ENCODE measurements at places on chromosomes 4 and X. TPM values are rescaled to one million over a fixed set of nuclear protein-coding genes. Genes with fewer than 3 reads are reported as not detected.
A peak's percentile ranks its signal among the peaks of the same experiment; 100 is the strongest.

Gene TIGD4
- 3.3 TPM for total RNA-seq

Gene CTPS2
- total RNA-seq: 28.9 TPM

Gene ESX1
- total RNA-seq: 0.10 TPM

Gene GPM6B
- 523 TPM for total RNA-seq

Gene WNK3
- total RNA-seq: 29.5 TPM

Gene FGFBP1
- not detected for total RNA-seq

Gene CT47C1
- not detected for total RNA-seq

DNA sequence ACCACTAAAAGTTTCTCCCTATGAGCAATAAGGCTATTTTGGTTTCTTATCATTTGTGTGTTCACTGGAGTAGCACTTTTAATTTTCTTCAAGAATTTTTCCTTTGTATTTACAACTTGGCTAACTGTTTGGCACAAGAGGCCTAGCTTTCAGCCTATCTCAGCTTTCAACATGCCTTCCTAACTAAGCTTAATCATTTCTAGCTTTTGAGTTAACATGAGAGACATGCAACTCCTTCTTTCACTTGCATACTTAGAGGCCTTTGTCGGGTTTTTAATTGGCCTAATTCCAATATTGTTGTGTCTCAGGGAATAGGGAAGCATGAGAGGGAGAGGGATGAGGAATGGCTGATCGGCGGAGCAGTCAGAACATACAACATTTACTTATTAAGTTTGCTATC is 349.8 kb downstream of the OPHN1 start:
- no peak for DNase-seq

DNA sequence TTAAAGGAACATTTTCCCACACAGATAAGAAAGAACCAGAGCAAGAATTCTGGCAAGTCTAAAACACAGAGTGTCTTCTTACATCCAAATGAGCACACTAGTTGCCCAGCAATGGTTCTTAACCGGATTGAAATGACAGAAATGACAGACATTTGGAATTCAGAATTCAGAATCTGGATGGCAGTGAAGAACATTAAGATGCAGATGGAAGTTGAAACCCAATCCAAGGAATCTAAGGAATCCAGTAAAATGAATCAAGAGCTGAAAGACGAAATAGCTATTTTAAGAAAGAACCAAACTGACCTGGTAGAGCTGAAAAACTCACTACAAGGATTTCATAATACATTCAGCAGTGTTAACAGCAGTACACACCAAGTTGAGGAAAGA is 21.5 kb downstream of the ANAPC10 start:
- DNase-seq: no peak

DNA sequence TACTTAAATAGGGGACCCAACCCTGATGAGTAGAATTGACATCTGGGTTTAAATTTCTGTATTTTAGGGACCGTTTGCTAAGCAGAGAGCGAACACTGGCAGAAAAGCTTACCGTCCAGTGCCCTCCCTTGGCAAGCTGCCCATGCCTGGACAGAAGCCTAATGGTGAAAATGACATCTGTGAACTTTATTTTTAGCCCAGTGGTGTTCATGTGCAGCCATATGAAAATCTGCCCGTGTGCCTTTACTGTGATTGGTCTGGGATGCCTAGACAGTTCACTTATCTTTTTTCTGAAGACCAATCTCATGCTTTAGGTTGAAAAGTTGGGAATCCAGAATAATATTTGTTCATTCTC is 1.1 kb downstream of the STBD1 start:
- no peak for DNase-seq

DNA sequence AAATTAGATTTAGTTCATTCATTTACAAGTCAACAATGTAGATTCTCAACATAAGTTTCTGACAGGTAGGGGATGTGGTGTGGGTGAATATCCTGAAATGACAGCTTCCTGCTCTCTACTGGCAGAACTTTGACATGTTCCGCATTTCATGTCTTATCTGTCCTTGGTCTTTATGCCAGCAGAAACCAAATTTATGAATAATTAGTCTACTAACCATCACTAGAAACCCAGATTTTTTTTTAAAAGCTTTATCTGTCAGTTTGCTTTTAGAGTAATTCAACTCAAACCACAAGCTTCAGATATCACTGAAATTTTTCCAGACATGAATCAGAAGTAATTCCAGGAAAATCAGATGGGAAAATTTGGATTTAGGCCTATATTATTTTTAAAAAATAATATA is 17.9 kb downstream of the COQ2 start:
- no peak for DNase-seq

GRCh38 chr4:19614171-19614570 is 637.5 kb upstream of the SLIT2 start:
- DNase-seq: no peak

GRCh38 chr4:174365018-174365587 is 81.4 kb downstream of the CEP44 start:
- DNase-seq: peak; percentile 22

DNA sequence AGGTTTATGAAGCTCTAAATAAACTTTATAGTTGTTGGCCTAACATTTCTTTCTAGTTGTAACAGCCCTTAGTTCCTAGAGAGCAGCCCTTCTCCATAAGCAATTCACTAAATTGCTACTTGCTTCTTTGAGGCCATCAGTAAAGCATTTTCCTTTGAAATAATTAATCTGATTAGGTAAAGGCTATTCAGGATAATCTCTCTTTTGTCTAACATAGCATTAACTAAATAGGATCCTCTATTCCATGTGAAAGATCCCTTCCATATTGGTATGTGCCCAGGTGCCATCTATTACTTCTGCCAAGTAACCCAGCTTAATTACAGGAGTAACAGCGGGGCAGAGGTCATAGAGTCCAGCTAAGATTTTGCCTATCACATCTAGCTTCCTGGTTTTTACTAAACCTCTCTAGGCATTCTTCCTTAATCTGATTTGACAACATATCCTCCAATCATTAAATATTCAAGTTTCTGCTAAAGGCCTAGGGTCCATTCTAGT is 1408.0 kb downstream of the PCDH18 start:
- no peak for DNase-seq

- no peak for DNase-seq
Observed at GRCh38 chr4:1030031-1030430, 18.6 kb downstream of the FGFRL1 start.

DNA sequence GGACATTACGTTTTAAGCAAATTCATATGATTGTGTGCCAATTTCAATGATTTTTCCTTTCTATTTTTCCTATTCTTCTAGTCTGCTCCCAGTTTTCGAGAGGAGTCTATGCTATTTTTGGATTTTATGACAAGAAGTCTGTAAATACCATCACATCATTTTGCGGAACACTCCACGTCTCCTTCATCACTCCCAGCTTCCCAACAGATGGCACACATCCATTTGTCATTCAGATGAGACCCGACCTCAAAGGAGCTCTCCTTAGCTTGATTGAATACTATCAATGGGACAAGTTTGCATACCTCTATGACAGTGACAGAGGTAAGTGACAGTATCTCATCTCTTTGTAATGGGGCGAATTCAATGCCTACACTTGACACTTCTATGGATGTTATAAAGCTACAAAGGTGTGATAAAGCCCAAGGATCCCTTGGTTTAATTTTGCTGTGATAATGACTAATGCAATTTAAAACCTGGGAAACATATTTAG is 83.0 kb downstream of the GRIA2 start:
- DNase-seq: no peak

- no peak for DNase-seq
Observed at GRCh38 chrX:2351321-2351720, 149.5 kb downstream of the DHRSX start.

GRCh38 chr4:165079476-165079875 is 25.8 kb downstream of the TRIM75 start:
- peak; percentile 41 for DNase-seq

DNA sequence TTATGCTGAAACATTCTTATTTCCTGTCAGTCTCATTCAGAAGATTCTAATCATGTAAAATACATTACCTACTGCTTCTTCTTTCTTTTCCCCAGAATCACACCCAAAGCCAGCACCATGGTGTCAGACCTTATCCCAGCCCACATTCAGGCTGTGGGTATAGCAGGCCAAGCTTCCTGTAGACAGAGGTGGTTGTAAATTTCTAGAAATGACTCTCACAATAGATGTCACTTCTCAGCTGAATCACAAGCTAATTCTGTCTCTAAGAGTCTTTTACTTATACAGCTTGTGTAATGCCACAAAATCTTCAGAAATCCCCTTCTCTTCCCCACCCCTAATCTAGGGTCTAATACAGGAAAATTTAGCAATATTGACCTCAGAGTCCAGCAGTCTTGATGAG is 239.6 kb downstream of the PARM1 start:
- no peak for DNase-seq

DNA sequence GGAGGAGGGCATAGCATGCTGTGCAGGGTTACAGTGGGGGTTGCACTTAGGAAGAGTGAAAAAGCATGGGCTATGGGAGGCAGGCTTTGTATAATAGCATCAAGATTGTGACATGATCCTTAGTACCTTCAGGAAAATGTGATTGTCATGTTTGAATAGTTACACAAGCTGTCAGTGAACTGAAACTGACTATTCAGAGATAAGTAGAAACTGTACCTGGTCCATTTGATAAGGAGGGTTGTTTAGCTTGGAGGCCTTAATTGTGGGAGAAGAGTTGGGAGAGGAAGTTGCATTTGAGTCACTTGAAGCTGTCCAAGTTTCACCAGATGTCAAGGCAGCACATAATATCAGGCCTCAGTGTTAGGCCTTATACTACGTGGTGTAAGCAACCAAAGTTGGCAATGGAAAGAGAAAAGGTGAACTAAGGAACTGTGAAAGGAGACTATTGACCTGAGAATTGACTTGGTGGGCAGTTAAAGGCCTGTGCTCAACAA is 85.0 kb downstream of the TEX13C start:
- no peak for DNase-seq

GRCh38 chr4:126740687-126741086 is 892.1 kb upstream of the INTU start:
- DNase-seq: no peak

DNA sequence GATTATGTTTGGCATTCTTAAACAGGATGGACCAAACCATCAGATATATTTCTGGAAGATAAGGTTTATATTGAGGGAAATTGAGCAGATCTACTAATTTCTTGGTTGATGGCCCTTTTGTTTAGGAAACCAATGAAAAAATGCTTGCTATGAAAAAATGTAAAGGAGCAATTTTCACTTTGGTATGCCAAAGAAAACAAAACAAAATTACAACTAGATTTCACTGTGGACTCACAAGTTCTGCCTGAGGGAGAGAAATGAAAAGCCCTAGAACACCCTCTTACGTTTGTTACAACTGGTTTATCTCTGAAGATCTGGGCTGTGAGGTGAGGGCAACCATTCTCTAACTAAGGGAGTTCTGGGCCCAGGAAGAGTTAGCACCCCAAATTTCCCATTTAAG is 122.5 kb upstream of the IL15 start:
- no peak for DNase-seq

GRCh38 chrX:130057209-130057608 is 53.1 kb downstream of the ELF4 start:
- no peak for DNase-seq

- DNase-seq: peak; percentile 57
Observed at GRCh38 chr4:9898596-9899305, 117.3 kb downstream of the DRD5 start.

DNA sequence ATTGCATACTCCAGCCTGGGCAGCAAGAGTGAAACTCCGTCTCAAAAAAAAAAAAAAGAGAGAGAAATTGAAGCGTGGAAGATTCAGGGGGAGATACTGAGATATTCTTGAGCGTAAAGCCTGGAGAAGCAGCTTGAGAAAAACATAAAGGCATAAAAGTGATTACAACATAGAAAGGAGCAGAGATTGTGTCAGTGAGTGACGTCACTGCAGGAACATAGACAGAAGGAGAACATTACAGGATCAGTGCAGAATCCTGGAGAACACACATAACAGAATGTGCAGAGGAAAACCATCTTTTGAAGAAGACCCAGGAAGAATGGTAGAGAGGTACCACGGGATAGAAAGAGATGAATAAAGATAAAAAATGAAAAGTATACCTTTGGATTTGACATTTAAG is 147.0 kb downstream of the APBB2 start:
- no peak for DNase-seq

DNA sequence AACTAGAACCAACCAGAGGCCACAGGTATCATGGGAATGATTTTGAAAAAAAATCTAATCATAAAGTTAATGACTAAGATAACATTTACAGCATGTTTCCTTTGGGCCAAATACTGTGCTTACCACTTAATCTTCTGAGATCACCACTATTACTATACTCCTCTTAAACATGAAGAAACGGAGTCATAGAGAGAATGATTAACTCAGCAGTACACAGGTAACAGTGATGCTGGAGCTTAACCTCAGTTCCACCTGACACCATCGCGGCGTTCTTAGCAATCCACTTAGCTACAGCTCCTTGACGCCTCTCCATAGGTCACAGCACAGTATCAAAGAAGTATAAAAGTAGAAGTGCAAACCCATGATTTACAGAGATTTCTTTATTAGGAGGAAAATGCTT is 592.6 kb upstream of the SLIT2 start:
- DNase-seq: no peak

DNA sequence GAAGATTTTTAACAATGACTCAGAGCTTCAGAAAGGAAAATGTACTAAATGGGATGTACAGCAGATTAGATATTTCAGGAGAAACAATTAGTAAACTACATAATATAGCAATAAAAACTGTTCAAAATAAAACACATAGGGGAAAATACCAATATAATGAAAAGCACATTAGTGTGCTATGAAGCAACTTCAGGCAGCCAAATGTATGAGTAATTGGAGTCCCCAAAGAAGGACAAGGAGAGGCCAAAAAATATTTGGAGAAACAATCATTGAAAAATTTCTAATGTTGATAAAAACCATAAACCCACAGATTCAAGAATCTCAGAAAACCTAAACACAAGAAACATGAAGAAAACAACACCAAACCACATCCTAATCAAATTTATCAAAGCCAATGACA is 129.3 kb upstream of the CHRDL1 start:
- DNase-seq: no peak

- no peak for DNase-seq
Observed at GRCh38 chr4:8769645-8770517, 101.8 kb downstream of the HMX1 start.
